ENCODE measurements at places on chromosomes 4 and X.

- no peak for DNase-seq
Measured at GRCh38 chr4:61541459-61541858, 341.3 kb downstream of the ADGRL3 start.

DNA sequence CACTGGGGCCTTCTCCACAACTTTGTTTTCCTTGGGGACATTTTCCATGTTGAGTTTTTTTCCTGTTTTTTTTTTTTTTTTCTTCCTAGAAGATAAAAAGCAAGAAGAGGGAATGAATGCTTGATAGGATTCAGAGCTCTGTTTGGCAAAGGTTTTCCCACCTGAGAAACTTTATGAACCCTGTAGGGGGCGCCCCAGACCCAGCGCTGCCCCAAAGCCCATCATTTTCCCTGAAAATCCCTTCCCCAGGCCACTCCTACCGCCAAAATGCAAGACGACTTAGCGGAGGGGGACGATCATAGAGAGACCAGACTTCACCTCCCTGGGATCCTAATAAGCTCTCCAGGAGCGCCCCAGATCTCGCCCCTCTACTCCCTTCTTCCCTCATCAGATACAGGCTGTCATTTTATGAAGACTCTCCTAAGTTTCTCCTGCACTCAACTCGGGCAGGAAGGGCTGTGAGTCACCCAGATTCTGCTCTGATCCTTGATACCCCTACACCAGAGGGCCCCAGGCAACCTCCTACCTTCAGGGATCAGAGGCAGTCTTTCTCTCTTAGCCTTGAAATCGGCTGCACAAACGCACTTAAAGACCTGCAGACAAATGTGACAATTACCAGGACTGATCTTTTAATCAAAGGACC is 1.4 kb downstream of the BEX5 start:
- no peak for DNase-seq

GRCh38 chrX:112512509-112512908 is 167.2 kb downstream of the LHFPL1 start:
- DNase-seq: no peak

GRCh38 chr4:75007891-75008290 is 75.0 kb downstream of the PARM1 start:
- no peak for DNase-seq

DNA sequence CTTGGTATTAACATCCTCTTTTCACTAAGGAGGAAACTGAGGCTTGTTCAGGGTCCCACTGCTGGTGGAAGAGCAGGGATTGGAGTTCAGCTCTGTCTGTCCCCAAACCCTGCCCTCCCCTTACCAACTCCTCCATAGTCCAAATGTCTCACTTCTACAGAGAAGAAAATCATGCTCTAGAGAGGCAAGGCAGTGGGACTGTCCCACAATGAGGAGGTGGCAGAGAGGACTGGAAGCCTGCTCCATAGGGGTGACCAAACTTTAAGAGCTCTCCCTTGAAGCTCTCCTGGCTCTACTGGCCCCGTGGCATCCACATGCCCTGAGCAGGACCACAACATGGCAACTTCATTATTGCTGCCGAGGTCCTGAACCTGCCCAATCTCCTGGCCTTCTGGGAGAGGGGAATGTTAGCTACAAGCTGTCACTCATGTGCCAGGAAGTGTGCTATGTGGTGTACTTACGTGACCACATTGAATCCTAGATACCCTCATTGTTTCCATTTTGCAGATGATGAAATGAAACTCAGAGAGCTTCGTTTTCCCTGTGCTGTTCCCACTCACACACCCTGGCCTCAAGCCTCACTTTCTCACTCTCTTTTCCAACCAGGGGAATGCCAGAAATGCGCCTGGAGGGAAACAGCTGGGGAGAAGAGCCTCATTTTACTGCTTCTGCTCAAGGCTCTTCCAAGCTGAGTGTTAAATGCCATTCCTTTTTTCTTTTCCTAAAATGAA is 71.5 kb downstream of the ANAPC4 start:
- no peak for DNase-seq

DNA sequence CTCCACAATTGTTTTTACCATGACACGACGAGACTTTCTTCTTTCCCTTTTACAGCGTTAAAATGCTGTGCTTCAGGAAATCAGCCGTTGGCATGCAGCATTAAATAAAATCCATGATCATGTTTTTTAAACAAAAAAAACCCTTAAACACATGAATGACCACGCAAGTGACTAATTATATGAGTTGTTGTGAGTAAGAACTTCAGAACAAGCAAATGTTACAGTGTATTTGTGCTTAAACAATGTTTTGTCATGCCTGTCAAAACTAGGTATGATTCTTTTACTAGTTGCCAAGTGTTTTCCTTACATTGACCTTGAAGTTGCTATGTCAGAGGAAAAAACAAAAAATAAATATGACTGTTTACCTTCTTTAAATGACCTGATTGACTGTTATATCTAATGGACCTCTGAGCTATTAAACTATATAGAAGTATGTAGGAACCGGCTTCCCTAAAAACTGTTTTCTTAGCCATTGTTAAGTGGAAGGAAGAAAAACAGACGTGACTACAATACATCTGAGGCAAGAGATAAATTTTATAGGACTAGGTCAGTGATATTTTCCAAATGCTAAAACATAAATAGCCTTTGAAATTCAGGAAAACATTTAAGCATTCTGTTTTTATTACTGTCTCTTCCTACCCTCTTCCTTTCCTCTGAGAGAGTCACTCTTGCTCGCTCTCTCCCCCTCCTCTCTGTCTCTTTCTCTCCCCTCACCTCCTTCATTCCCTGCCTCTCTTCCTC is 197.1 kb downstream of the PALLD start:
- no peak for DNase-seq

GRCh38 chr4:16772366-16772850 is 126.0 kb downstream of the LDB2 start:
- no peak for DNase-seq

- DNase-seq: no peak
Measured at GRCh38 chrX:149898554-149898953, 17.6 kb downstream of the MAGEA8 start.

- DNase-seq: no peak
Measured at GRCh38 chrX:153460826-153461225, 9.6 kb downstream of the HAUS7 start.

DNA sequence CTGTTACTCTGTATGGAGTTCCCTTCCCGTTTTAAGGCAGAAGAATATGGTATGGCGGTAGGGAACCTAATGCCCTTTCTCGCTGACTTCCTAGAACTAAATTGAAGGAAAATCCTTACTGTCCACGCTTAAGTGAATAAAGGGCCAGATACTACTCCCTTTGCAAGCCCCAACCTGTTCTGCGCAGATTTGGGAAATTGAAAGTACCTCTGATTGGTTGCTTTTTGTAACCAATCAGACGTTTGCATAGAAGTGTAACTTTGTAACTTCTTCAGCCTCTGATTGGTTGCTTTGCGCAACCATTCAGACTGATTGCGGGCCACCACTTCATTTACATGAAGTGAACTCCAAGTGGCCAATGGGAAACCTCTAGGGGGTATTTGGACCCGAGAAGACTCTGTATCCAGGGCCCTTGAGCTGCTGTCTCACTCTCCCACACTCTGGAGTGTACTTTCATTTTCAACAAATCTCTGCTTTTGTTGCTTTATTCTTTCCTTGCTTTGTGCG is 1.2 kb upstream of the TMEM33 start:
- no peak for DNase-seq

DNA sequence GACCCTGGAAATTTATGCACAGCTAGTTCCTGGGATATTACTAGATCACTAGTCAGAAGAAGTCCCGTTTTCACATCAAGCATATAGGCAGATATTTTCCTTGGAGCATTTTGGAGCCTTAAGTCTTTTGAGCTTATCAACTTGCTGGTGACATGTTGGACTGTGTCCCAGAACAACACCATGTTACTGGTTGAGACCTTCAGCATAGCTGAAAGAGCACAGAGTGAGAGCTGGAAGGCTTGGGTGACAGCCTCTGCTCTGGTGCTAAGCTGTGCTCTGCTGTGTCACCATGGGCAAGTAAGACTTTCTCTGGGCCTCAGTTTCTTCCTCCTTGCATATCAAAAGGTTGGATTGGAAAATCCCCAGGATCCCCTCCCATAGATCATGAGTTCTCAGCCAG is 116.6 kb upstream of the FRMPD4 start:
- no peak for DNase-seq

DNA sequence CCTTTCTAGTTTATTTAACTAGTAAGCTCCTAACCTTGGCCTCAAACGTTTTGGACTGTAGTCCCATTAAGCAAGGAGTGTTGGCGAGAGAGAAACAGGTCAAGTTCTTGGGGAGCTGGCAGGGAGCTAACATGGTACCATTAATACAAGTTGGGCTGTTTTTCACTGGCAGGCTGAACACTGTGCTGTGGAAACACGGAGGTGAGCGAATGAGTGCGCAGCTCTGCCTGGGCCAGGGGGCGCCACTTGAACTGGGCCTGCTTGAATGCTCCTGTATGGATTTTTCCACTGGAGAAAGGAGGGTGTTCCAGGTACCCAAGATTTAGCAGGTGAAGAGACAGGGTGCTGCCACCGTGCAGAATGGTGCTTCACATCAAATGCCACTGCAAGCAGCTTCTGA is 7.4 kb upstream of the SMS start:
- no peak for DNase-seq

GRCh38 chrX:136476501-136476900 is 11.2 kb upstream of the BRS3 start:
- no peak for DNase-seq

DNA sequence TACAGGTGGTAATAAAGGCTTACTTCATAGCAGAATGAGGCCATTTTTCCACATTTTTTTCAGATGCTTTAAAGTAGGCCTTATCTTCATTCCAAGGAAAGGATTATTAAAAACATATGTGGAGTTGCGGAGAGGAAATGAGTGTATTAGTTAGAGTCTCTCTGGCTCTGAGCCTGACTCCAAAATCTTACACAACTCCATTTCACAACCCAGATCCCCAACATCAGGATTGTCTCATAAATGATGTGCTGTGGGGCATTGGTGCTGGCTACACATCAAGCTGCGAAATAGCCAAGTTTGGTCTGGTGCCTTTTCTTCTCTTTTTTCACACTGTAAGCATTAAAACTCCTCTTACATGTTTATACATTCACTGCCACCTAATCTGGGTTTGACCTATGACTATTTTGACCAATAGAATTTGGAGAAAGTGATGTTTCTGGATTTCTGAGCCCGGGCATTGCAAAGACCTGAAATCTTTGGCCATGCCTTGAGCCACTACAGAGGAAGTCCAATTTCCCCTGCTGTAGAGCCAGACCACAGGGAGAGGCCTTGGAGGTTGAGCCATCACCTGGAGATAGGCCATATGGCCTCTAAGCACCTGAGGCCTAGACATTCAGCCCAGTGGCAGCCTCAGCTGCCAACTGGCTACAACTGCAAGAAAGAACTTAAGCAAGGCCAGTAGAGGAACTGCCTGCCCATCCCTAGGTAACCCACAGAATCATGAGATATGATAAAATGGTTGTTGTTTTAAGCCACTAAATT is 16.7 kb upstream of the SOD3 start:
- DNase-seq: no peak

DNA sequence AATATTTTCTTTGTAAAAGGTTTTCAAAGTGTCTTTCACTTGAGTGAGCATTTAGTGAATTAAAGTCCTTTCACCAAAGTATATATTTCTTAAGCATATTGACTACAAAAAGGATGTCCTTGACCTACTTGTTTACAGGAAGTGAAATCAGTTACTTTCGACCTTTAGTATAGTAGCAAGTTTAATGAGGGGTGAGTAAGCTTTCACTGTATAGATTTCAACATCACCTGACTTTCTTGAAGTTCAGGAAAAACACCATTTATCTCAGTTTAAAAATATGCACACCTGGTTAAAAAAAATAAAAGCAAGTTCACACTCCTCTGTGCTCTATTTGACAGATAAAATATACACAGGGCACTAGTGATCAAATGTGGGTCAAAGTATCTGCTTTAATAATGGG is 88.1 kb downstream of the CCSER1 start:
- DNase-seq: no peak

DNA sequence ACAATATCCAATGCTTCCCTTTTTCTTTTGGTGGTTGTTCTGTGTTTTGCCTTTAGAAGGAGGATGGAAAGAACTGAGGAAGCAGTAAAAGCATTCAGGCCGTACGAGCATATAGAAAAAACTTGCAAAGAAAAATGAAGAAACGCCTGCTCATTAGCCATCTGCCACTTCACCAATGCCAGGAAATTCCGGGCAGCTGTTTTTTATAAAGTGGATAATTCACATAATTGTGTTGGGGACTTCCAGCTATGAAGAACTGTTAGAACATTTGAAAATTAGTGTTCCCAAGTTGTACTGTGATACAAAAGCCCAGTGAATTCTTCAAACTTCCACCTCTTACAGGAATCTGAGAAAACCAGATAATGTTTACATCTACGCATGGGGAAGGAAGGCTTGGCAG is 11.7 kb downstream of the RELL1 start:
- DNase-seq: no peak

GRCh38 chr4:147580396-147580795 is 36.8 kb upstream of the TMEM184C start:
- DNase-seq: no peak

DNA sequence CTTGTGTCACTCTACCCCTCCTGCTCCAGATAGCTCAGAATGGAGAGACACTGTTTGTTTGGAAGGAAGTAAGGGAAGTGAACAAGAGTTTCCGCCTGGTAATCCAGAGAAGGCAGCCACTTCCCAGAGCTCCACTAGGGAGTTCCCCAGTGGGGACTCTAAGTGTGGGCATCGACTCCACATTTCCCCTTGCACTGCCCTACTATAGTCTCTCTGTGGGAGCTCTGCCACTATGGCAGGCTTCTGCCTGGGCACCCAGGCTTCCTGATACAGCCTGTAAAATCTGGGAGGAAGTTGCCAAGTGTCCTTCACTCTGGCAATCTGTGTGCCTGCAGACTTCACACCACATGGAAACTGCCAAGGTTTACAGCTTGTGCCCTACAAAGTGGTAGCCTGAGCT is 245.8 kb upstream of the DMD start:
- DNase-seq: no peak

GRCh38 chrX:111914398-111915090 is 38.6 kb downstream of the TRPC5OS start:
- DNase-seq: no peak

- no peak for DNase-seq
Measured at GRCh38 chr4:168731006-168731636, 234.3 kb downstream of the PALLD start.

GRCh38 chr4:11182031-11182430 is 246.7 kb downstream of the HS3ST1 start:
- DNase-seq: no peak

GRCh38 chr4:141254326-141254725 is 33.6 kb downstream of the ZNF330 start:
- no peak for DNase-seq

DNA sequence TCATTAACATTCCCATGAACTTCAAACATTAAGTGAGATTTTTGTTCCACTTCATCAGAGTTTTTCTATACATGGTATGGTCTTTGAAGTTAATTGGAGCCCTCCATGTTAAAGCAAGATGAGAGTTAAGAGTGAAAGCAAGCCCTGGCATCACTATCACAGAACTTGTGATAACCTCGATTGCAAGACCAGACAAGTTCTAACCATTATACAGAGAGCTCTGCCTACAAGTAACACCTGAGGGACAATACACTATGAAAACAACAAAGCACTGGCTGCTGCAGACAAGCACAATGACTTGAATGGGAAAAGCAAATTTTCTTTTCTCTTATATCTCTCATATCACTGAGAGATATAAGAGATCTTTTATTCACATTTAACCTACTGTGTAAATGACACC is 126.6 kb upstream of the GYPA start:
- no peak for DNase-seq

- no peak for DNase-seq
Measured at GRCh38 chr4:31655328-31655727, 935.2 kb downstream of the PCDH7 start.

- DNase-seq: no peak
Measured at GRCh38 chr4:1255151-1255550, 6.2 kb upstream of the CTBP1 start.

Measured in stimulated activated CD4-positive, alpha-beta T cell treated with anti-CD3 and anti-CD28 coated beads, Interleukin-1b, Interleukin-23, amount 100 ng/mL, for 1 hour (primary cell).